ENCODE measurements at places on chromosomes 3 and 15.

DNA sequence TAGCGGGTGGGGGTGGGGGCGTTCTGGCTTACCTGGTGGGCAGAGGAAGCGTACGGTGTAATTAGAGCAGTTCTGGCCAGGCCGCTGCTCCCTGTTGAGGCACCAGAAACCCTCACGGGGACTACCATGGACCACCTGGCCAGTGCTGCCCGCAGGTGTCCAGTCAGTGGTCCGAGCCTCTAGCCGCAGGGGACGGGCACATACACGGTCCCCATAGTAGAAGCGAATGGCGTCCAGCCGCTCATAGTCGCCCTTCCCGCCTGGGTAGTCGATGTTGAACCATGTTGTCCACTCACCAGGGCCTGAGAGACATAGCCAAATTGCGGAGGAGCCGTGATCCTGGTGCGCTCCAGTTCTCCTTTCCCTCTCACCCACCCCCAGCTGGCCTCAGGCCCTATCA lies 4.5 kb downstream of the CILP start:
- DNase-seq, result no peak

DNA sequence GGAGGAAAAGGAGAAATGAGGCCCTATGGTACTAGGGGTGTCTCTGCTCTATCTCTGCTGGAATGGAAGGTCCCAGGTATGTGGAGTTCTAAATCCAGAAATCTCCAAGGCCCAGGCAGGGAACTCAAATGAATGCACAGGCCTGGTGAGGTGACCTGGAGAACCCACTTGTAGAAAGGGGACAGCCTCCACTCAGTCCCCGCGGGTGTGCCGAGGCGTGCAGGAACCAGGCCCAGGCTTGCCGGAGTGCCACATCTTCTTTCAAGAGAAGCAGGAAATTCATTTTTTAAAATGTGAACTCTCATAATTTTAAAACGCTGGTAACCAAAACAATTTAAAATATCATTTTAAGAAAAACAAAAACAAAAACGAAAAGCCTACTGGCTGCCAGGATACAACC lies 32.2 kb upstream of the ADCY5 start:
- DNase-seq, result no peak

GRCh38 chr15:44038755-44039191 lies 156.3 kb downstream of the FRMD5 start:
- DNase-seq, result no peak

GRCh38 chr3:37026851-37027250 lies 33.5 kb downstream of the MLH1 start:
- no peak for DNase-seq

DNA sequence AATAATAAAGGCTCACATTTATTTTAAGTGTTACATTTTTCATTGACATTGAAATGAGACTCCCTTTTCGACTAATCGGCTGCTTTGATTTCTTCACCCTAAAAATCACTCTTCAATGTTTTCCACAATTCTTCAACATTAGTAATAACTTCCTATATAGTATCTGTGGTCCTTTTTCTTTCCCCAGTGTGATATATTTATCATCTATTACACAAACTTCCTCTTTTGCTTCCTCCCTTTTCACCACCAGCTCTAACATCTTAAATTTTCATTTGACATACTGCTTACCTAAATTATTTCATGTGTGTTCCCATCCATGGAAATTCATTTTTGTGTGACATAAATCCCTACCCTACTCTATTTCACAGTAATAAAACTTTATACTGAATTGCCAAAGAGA lies 244.4 kb downstream of the TIGIT start:
- no peak for DNase-seq

DNA sequence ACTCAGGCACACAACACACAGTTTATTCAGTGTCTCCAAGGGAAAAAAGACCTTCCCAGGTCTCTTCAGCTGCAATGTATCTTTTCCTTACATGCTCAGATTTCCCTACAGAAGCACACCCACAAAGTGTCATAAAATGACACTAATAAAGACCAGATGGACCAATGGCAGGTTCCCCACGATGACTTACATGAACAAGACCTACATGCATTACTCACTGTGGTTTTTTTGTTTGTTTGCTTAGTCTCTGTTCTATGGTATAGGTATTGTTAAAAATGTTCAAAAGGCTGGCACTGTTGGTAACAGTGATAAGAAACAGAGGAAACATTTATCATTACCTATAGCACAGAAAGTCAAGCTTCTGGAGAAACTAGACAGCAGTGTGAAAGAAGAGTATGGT lies 318.2 kb upstream of the TMCO5A start:
- DNase-seq, result no peak

DNA sequence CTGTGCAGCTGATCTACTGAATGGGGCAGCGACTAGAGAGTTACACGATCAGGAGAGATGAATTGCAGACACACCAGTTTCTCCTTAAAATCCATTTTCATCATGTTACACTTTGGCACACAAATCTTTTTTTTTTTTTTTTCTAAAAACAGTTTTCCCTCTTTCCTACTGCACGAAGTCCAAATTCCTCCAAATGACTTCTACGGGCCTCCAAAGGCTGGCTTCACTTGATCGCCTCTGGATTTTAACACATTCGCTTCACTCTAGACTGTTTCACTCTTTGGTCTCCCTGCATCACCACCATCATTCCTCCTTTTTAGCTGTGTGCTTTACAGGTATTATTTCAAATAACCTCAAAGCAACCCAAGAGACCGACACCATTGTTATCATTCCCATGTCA lies 268.6 kb downstream of the RORA start:
- no peak for DNase-seq

DNA sequence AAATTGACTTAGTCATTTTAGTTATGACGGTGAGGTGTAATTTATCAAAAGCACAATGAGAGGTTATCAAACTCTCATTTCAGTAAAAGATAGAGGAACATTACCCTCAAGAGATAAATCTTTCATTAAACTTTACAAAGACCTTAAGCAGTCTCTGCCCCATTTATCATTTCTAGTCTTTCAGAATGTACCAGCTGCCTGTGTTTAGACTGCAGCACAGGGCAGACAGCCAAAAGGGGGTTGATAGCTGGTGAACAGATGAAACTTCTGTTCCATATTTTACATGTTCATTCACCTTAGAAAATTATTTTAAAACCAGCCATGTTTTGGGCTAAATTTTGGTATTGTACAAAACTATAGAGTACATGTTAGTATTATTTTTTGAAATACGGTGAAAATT lies 514.6 kb upstream of the CNTN3 start:
- DNase-seq, result no peak

DNA sequence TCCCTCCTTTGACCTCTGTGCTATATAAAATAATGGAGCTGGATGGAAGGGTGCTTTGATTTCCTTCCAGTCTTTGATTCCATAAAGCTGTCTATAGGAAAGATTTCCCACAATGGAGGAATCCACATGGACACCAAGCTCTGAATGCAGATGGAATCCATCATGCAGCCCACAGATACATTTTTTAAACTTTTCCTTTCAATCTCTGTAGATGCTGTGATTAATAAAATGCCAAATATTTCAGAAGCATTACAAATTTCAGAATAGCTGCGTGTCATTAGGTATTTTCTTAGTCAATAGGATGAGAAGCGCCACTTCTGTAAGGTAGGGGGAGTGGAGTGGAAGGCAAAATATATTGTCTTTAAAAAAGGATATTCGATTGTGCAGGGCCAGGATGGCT lies 489.0 kb downstream of the NTRK3 start:
- DNase-seq, result no peak

- DNase-seq, result peak; percentile 39
Measured at GRCh38 chr3:51799879-51800749, 21.1 kb upstream of the IQCF6 start.

DNA sequence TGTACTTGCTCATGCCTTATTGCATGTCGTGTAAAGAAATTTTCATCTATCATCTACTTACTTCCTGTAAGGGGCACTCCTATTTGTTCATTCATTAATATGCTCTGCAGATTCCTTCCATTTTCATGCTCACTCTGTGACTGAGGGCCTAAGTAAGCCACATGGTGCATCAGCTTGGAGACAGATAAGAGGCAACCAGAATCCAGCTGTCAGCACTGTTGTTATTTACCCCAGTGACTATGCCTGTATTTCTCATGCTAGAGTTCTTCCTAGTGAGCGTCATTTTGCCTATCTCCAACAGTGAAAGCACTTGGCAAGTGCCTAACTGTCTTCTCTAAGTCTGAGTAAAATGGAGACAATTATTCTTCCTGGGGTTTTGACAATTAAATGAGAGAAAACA lies 124.8 kb upstream of the ABI3BP start:
- no peak for DNase-seq

- no peak for DNase-seq
Measured at GRCh38 chr3:158617982-158618875, 26.1 kb upstream of the GFM1 start.

DNA sequence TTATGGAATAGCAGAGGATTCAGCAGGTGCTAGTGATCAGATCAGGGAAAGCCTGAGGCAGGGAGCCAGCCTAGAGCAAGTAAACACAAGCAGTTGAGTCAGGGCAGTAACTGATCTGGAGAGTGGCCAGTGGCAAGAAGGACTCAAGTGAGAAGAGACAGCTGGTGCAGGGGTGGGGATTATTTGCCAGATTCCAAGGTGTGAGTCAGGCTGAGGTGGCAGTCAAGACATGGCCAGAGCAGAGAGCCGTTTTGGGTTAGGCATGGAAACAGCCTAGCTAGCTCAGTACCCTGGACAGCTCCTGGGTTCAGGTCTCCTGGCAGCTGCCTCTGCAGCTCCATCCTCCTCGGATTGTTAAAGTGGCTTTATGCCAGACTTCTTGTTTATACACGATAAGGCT lies 281.9 kb upstream of the ONECUT1 start:
- peak; percentile 61 for DNase-seq

DNA sequence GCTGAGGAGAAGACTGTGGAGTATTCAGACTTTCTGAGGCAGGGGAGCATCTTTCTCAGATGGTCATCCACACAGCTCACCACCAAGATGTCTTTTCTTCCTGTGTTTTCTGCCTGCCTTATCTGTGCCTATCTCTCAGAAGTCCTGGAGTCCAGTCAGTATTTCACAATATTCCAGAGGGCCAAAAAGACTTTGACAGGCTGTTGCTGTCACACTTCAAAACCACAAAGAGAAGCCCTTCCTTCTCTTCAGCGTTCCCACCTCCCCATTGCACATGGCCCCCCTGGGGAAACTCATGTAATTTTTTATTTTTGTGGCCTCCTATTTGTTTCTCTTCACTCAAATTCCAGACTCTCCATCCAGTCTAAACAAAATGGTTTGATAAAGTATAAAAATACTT lies 585.2 kb downstream of the EPHA3 start:
- peak; percentile 5 for DNase-seq

DNA sequence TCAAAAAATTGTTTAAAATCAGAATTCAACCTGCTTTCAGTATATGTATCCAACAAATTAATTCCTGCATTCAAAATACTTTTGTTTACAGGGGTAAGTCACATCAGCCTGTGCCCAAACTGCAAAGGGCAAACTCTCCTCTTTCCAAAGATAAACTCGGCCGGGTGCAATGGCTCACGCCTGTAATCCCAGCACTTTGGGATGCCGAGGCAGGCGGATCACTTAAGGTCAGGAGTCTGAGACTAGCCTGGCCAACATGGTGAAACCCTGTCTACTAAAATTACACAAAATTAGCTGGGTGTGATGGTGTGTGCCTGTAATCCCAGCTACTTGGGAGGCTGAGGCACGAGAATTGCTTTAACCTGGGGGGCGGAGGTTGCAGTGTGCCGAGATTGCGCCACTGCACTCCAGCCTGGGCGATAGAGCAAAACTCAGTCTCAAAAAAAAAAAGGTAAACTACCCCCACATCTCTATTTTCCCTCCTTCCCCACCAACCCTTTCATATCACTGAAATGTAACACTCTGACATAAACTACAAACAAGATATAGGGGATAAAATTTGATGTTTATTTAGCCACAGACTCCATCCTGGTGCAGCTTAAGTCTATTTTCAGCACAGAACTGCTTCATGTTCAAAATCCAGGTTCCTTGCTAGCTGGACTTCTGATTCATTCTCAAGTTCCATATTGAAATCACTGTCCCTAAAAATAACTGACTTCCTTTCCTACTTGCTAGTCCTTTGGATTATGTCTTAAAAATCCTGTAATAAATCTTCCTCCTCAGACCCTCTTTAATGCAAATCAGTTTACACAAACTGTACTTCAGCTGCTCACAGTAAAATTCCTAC lies 15.4 kb downstream of the UBP1 start:
- DNase-seq, result no peak
